ENCODE measurements at places on chromosomes 11 and 22.

- DNase-seq: no peak
Observed at GRCh38 chr11:132646890-132647289, 885.4 kb downstream of the OPCML start.

DNA sequence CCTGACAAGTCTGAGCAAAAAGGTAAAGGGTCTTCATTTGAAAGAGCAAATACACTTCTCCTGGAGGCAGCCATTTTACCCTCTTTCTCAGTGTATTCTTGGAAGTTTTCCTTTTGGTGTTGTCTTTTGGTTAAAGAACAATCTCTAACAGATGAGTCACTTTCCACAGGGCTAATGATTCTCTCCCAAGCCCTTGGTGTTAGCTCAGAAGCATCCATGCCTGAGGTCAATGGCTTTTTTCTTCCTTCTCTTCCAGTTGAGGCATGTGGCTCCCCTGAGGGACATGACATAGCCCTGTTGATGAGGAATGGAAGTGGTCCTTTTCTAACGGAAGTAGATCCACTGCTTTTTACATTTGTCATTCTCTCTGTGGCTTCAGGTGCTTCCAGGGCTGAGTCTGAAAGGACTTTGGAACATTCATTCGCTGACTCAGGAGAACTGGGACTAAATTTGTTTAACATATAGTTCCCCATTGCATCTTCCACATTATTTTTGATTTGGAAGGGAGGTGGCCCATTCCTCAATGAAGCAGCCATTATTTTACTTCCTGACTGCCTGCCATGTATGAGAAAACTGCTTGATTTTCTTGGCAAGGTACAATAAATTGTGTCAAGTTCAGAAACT lies 13.8 kb upstream of the POGLUT3 start:
- no peak for DNase-seq

DNA sequence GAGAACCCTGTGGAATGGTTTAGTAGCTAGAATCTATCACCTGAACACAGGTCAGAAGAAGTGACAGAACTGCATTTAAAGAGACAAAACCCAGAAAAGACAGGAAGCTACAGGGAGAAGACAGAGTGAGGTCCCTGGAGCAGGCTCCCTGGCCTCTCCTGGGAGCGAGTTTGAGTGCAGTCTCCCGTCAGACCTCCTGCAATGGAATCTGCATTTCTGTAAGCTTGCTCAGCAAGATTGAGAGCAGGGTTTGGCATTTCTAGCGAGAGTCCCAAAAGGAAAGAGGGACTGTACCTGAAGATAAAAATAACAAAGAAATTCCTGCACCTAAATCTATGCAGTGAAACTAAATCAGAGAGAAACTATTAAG lies 74.2 kb downstream of the MORC2 start:
- no peak for DNase-seq

GRCh38 chr11:102685338-102685737 lies 20.2 kb downstream of the MMP27 start:
- DNase-seq: no peak

- DNase-seq: no peak
Observed at GRCh38 chr11:45158210-45158731, 11.8 kb downstream of the PRDM11 start.

GRCh38 chr11:61756452-61757212 lies 4.2 kb downstream of the MYRF start:
- no peak for DNase-seq
